OCI-M1 (cell line): ENCODE measurements at places on chromosomes 3 and 15.

DNA sequence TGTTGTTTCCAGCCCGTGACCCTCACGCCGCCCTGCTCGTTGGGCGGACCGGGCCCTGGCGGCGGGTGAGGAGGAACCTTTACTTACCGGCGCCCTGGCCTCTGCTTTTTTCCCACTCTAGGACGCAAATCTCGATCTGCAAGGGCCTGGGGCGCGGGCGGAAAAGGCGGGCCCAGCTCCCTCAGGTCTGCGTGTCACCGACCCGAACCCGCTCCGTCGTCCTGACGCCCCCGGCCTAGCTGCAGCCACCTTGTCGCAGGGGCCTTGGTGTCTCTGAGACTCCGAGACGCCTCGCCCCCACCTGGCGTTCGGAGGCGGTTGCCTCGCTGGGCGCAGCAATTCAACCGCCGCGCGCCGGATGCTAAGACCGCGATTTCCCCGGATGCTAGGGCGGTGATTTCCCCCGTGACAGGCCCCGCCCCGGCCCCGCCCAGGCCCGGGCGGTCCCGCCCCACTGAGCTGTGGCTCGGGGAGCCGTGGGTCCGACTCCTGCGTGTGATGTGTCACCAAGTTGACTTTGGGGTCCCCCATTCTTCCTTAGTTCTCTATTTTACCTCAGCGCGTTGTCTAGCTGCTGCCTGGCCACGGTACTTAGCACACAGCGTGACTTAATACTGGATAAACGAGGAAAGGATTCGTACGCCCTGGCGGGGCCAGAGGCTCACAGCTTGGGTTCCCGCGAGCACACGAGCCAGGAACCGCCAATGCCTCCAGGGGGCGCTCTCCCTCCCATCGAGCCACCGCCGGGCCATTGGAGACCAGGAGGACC is at the start of gene RPL39L:
TSS of gene RPL39L (minus strand) at position 371 of the 769 bp plus-strand sequence. CDS start 18,196 bp downstream, outside the sequence.
- DNase-seq = peak; percentile 87

- no peak for DNase-seq
Measured at GRCh38 chr15:63013052-63013808, 29.3 kb upstream of the TPM1 start.

DNA sequence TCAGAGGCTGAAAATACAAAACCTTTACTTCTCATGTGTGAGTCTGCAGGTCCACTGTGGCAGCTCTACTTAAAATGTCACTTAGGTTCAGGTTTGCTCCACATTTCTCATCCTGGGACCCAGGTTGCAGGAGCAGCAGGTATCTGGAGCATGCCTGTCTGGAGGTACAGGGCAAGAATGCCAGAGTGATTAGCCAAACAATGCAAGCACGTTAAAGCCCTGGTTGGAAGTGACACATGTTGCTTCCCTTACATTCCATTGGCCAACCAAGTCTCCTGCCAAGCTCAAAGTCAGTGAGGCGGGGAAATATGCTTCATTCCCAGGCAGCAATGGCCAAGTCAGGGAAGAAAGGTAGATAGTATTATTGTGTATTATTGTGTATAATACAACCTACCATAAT is 76.8 kb upstream of the ARL6 start:
- DNase-seq = no peak

GRCh38 chr3:115912372-115912771 is 289.1 kb downstream of the GAP43 start:
- DNase-seq = no peak

DNA sequence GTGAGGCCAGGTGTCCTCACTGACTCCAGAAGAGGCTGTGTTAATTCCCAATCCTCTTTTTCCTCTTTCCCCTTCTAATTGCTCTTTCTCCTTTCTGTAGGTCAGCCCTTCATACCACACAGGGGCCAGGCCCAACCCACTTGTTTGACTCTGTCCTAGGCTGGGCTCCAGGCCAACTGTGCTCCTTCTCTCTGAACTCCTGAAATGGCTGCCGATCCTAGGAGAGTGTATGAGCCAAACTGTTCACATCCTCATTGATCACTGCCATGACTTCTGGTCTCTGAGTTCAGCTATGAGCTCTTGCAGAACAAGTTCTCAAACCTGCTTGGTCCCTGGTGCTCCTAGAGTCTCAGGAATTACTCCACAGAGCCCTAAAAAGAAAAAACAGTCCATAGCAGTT is 145.1 kb downstream of the VGLL4 start:
- no peak for DNase-seq

- no peak for DNase-seq
Measured at GRCh38 chr3:87272718-87273341, 3.6 kb downstream of the POU1F1 start.

GRCh38 chr3:177777699-177778098 is 580.4 kb upstream of the TBL1XR1 start:
- peak; percentile 70 for DNase-seq
